ENCODE measurements at places on chromosomes 6 and 20.
A peak's percentile ranks its signal among the peaks of the same experiment; 100 is the strongest.

DNA sequence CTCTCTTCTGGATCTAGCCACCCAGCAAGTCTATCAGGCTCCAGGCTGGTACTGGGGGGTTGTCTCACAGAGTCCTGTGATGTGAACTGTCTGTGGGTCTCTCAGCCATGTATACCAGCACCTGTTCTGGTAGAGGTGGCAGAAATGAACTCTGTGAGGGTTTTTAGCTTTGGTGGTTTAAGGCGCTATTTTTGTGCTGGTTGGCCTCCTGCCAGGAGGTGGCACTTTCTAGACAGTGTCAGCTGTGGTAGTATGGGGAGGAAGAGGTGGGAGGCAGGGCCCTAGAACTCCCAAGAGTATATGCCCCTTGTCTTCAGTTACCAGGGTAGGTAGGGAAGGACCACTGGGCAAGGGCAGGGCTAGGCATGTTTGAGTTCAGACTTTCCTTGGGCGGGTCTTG is 75.8 kb downstream of the SNAP91 start:
- H3K27ac ChIP-seq, result no peak overlapping the region
- no peaks in the 10 kb centered on the region for H3K27me3 ChIP-seq
- H3K4me1 ChIP-seq, result no peaks in the 10 kb centered on the region
- no peak for DNase-seq

GRCh38 chr20:51366155-51366886 is 176.2 kb downstream of the NFATC2 start:
- H3K27me3 ChIP-seq, result no peaks in the 10 kb centered on the region
- no peaks in the 10 kb centered on the region for H3K36me3 ChIP-seq
- no peak overlapping the region for H3K4me3 ChIP-seq
- no peak for DNase-seq
- peaks cover 13% of the 10 kb centered on the region for H3K4me1 ChIP-seq
- no peak overlapping the region for H3K27ac ChIP-seq

GRCh38 chr6:11428371-11428770 is 109.2 kb upstream of the TMEM170B start:
- H3K27me3 ChIP-seq, result no peaks in the 10 kb centered on the region
- no peaks in the 10 kb centered on the region for H3K36me3 ChIP-seq
- no peak for DNase-seq
- peaks cover 4% of the 10 kb centered on the region for H3K4me1 ChIP-seq
- no peak overlapping the region for H3K27ac ChIP-seq

- no peak overlapping the region for H3K4me3 ChIP-seq
- no peaks in the 10 kb centered on the region for H3K27me3 ChIP-seq
- H3K36me3 ChIP-seq, result no peaks in the 10 kb centered on the region
- DNase-seq, result no peak
Measured at GRCh38 chr20:15451241-15451640, 1113.8 kb upstream of the FLRT3 start.

GRCh38 chr6:87982134-87982533 is 65.5 kb upstream of the SPACA1 start:
- H3K4me3 ChIP-seq, result no peak overlapping the region
- no peaks in the 10 kb centered on the region for H3K4me1 ChIP-seq
- no peak overlapping the region for H3K27ac ChIP-seq
- DNase-seq, result no peak

- H3K36me3 ChIP-seq, result no peaks in the 10 kb centered on the region
- no peak for DNase-seq
- no peak overlapping the region for H3K27ac ChIP-seq
- no peak overlapping the region for H3K4me3 ChIP-seq
Measured at GRCh38 chr6:35152067-35152707, 11.0 kb upstream of the TCP11 start.

DNA sequence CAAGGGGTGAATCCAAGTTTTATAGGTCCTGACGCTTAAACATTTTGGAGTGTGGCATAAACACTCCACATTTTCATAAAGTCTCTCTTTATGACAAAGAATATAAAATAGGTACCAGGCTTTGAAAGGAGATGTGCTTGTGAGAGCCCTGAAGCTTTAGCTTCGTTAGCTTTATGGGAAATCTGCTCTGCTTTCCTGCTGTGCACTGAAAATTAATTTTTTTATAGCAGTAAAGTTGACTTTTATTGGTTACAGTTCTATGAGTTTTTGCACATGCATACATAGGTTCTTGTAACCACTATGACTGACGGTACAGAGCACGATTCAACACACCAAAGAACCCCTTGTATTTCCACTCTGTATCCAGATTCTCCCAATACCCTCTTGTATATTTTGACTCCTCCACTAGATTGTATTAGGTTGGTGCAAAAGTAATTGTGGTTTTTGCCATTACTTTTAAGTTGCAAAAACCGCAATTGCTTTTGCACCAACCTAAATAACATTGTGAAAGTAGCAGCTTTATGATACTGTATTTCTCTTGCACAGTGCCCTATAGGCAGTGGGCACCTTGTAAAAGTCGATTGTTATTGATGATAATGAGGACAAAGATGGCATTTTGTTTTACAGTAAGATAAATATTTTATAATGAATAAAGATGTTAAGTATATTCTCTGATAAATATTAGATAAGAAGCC is 145.2 kb upstream of the AKIRIN2 start:
- no peaks in the 10 kb centered on the region for H3K4me1 ChIP-seq
- no peaks in the 10 kb centered on the region for H3K27me3 ChIP-seq
- no peak overlapping the region for H3K27ac ChIP-seq
- H3K36me3 ChIP-seq, result no peaks in the 10 kb centered on the region
- H3K4me3 ChIP-seq, result no peak overlapping the region
- DNase-seq, result no peak

- H3K4me3 ChIP-seq, result no peak overlapping the region
- peaks cover 7% of the 10 kb centered on the region for H3K36me3 ChIP-seq
- H3K27ac ChIP-seq, result peak overlapping the region; percentile 49
- H3K4me1 ChIP-seq, result peaks cover 77% of the 10 kb centered on the region
- no peaks in the 10 kb centered on the region for H3K27me3 ChIP-seq
- peak; percentile 82 for DNase-seq
Measured at GRCh38 chr6:111843347-111844147, 29.7 kb downstream of the FYN start.

DNA sequence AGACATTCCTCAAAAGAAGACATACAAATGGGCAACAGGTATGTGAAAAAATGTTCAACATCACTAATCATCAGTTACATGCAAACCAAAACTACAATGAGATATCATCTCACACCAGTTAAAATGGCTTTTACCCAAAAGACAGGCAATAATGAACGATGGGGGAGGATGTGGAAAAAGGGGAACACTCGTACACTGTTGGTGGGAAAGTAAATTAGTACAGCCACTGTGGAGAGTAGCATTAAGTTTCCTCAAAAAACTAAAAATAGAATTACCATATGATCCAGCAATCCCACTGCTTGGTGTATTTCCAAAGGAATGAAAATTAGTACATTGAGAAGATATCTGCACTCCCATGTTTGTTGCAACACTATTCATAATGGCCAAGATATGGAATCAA is 8.6 kb upstream of the TMEM170B start:
- no peak for DNase-seq
- H3K27me3 ChIP-seq, result peaks cover 3% of the 10 kb centered on the region
- no peaks in the 10 kb centered on the region for H3K4me1 ChIP-seq
- H3K4me3 ChIP-seq, result no peak overlapping the region
- no peaks in the 10 kb centered on the region for H3K36me3 ChIP-seq

DNA sequence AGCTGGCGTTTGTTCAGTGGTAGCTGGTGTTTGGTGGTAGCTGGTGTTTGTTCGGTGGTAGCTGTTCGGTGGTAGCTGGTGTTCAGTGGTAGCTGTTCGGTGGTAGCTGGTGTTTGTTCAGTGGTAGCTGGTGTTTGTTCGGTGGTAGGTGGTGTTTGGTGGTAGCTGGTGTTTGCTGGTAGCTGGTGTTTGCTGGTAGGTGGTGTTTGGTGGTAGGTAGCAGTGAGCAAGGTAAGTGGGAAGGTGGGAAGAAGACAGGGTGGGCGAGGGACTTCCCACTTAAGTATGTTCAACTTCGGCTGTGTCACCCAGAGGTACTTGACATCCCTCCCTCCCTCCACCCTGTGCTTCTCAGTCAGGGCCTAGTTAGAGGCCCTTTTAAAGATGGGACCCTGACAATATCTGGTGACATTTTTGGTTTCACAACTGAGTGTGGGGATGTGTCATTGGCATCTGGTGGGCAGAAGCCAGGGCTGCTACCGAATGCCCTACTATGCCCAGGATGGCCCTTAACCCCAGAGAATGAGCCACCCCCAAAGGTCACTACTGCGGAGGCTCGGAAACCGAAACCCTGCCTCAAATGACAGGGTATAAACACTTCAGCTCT is 47.3 kb downstream of the BMP7 start:
- H3K4me1 ChIP-seq, result no peaks in the 10 kb centered on the region
- no peak overlapping the region for H3K27ac ChIP-seq
- no peaks in the 10 kb centered on the region for H3K27me3 ChIP-seq
- no peak overlapping the region for H3K4me3 ChIP-seq
- DNase-seq, result no peak
- H3K36me3 ChIP-seq, result no peaks in the 10 kb centered on the region

- DNase-seq, result no peak
- H3K27me3 ChIP-seq, result no peaks in the 10 kb centered on the region
- peaks cover 13% of the 10 kb centered on the region for H3K4me1 ChIP-seq
- H3K36me3 ChIP-seq, result peaks cover 48% of the 10 kb centered on the region
Measured at GRCh38 chr6:109362102-109362884, 20.0 kb downstream of the CD164 start.

DNA sequence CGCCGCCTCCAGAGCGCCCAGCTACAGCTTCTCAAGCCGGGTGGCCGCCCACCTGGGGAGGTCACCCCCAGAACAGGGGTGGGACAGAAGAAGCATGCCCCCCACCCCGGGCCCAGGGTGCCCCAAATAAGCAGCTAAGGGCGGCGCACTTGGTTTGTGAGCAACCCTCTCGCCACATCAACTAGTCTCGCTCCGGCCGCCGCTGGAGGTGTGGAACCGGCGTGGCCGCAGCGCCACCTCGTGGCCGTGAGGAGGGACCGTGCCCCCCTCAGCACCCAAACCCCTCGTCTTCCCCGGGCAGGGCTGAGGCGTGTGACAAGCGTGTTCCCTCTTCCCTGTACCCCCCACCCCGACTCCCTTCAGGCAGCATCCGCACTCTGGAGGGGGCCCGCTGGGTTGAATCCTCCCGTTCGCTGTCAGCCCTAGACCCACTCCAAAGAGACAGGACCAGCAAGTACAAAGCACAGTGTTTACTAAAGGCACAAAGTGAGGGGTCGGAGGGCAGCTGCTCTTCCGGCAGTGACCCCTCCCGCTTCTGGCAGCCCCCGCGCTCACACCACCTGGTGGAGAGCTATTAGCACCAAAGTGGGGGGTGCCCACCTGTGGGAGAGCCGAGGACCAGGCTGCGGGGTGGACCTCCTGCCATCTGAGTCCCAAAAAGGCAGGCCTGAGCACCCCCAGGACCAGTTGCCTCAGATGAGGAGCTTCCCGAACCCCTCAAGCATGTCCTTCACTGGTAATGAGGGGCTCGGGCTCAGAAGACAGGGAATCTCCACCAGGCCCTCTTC is 45.4 kb downstream of the MDFI start:
- H3K36me3 ChIP-seq, result peaks cover 34% of the 10 kb centered on the region
- H3K27me3 ChIP-seq, result no peaks in the 10 kb centered on the region
- DNase-seq, result peak; percentile 90
- H3K4me3 ChIP-seq, result peak overlapping the region; percentile 43
- H3K27ac ChIP-seq, result peak overlapping the region; percentile 18
- peaks cover 23% of the 10 kb centered on the region for H3K4me1 ChIP-seq

- peak; percentile 46 for DNase-seq
- H3K4me1 ChIP-seq, result peaks cover 16% of the 10 kb centered on the region
- H3K27me3 ChIP-seq, result no peaks in the 10 kb centered on the region
- H3K36me3 ChIP-seq, result no peaks in the 10 kb centered on the region
Measured at GRCh38 chr20:5090191-5090590, 29.6 kb downstream of the PCNA start.
